ENCODE measurements at places on chromosomes 11 and 22.

GRCh38 chr22:36029406-36029755 is 757 bp upstream of the RBFOX2 start:
- no peak for DNase-seq

DNA sequence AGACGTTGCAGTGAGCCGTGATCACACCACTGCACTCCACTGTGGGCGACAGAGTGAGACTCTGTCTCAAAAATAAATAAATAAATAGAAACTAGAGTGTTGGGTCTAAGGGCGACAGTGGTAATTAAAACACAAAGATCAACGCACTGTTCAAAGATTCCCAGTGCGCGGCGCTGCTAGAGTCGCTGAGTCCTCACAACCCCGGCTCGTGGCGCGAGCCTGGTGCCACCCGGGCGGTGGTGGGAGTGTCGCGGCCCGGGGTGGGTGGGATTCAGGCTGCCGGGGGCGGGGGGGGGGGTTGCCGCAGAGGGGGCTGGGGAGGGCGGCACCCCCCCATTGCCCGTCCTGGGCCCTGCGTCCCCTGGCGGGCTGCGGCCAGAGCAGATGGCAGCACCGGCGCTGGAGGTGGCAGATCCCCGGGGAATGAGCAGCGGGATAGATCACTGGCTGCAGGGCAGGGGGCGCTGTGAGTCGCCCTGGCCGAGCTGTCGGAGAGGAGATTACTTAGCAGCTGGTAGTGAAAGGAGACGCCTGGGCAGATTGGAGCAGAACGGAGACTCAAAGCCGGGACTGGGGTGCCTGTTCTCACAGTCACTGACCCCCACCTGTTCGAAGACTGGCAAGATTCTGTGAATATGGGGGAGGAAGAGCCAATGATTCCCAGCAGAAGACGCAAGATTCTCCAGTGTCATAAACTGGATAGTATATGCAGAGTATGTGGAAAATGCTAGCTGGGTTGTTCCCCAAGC is 30.2 kb upstream of the APOBEC3A start:
- DNase-seq: peak; percentile 76

DNA sequence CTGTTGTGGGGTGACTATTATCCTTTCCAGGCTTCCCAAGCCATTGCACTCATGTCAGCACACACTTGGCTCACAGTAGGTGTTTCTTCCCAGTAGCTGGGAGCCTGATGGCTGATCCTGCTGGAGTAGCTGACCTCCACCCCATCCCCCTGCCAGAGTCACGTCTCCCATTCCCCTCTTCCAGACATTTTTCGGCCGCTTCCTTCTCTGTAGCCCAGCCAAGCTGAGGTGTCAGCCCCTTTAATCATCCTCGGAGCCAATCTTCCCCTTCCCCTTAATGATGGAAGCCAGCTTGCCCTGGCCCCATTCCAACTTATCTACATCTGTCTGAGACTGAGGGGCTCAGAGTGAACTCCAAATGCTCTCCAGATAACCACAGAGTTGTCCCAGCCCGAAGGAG is 550.7 kb downstream of the MN1 start:
- no peak for DNase-seq

DNA sequence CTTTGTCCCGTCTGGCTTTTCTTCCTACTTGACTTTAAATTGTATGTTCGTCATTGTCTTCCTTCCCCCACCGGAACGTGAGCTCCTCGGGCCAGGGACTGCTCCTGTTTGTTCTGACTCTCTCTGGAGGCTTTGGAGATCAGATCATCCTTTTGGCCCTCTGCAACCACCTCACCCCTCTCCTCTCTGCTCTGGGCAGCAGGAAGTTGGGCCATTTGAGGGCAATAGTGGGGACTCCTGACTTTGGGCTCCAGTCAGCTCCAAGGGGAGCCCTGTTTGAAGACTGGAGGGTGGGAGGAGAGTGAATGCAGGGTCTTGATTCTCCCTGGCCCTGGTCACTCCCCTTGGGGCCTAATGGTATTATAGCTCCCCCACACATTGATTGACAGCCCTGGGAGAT is 186.3 kb upstream of the B3GAT1 start:
- no peak for DNase-seq

- no peak for DNase-seq
Observed at GRCh38 chr22:45980761-45981160, 3.8 kb upstream of the WNT7B start.

DNA sequence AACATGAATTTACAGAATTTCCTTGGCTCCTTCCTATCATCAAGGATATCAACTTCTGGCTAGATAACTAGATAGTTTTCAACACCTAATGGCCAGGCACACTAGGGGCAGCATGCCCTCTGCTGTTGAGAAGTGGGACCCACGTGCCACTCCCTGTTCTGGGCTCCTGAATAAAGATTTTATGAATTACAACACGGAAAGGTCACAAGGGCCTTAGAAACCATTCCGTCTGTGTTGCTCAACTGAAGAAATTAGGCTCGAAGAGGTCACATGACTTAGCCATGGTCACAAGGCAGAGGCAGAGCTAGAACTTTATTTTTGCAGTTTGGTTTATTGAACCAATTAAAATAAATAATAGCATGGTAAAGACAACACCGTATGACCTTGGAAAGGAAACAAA is 36.0 kb downstream of the PRCP start:
- DNase-seq: peak; percentile 29
